ENCODE measurements at places on chromosomes 2 and 18.

GRCh38 chr2:37541516-37541915 is 129.9 kb downstream of the CDC42EP3 start:
- DNase-seq: no peak

- no peak for DNase-seq
These were observed 54.4 kb downstream of the SLC4A3 start for GRCh38 chr2:219681694-219682300.

GRCh38 chr18:9181275-9181674 is 44.7 kb downstream of the ANKRD12 start:
- DNase-seq: no peak

GRCh38 chr2:138213084-138213483 is 248.8 kb downstream of the HNMT start:
- no peak for DNase-seq

DNA sequence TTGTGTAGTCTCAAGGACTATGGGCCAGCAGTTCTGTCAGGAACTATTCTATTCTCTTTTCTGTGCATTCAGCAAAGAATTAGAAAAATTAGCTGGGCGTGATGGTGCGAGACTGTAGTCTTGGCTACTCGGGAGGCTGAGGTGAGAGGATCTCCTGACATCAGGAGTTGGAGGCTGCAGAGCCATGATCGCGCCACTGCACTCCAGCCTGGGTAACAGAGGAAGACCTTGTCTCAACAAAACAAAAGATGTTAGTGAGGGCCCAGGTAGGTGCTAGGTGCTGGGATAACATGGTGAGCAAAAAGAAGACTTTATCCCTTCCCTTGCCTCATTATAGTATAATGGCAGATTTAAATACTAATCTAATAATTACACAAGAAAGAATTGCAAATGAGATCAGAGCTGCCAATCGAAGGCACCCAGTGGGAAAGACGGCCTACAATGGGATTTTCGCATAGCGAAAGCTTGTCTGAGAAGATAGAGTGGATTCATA is 447 bp upstream of the MRPL19 start:
- no peak for DNase-seq
